ENCODE measurements at places on chromosomes 5 and 9.

- DNase-seq, result peak; percentile 54
These were observed 146.3 kb downstream of the SNCAIP start for GRCh38 chr5:122458278-122458872.

- no peak for DNase-seq
These were observed 238.0 kb upstream of the PTGER4 start for GRCh38 chr5:40441733-40442132.

- DNase-seq, result no peak
These were observed 15.2 kb downstream of the ITGA1 start for GRCh38 chr5:52802974-52803336.

GRCh38 chr9:126809068-126809467 is 4.2 kb downstream of the ZBTB43 start:
- no peak for DNase-seq

DNA sequence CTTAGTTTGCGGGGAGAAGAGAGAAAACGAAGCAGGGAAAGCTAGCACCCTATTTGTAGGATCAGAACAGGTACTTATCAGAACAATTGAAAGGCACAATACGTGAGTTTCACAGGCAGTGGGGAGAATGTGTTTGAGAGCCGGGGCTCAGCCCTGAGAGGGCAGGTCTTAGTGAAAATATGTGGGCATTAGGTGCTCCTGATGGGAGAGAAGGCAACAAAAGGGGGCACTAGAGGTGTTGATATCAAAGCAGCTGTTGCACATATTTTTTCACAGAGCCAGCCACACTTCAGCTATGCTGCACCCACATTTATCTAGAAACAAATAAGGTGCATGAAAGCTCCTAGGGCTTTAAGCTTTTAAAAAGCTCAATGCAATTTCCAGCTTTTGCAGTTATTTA is 99.7 kb upstream of the MAN2A1 start:
- no peak for DNase-seq

GRCh38 chr5:153952893-153953292 is 85.8 kb downstream of the FAM114A2 start:
- no peak for DNase-seq

DNA sequence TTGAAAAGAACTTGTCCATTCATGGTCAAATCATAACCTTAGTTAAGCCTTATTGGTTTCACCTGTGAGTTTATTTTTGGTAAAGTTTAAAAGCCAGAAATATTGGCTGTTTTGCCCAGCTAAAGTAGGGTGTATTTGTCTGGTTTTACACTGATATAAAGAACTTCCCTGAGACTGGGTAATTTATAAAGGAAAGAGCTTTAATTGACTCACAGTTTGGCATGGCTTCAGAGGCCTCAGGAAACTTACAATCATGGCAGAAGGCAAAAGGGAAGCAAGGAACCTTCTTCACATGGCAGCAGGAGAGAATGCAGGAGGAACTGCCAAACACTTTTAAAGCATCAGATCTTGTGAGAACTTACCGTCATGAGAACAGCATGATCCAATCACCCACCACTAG is 55.3 kb downstream of the JAKMIP2 start:
- DNase-seq, result no peak

GRCh38 chr5:94313188-94313587 is 305.2 kb downstream of the KIAA0825 start:
- no peak for DNase-seq

DNA sequence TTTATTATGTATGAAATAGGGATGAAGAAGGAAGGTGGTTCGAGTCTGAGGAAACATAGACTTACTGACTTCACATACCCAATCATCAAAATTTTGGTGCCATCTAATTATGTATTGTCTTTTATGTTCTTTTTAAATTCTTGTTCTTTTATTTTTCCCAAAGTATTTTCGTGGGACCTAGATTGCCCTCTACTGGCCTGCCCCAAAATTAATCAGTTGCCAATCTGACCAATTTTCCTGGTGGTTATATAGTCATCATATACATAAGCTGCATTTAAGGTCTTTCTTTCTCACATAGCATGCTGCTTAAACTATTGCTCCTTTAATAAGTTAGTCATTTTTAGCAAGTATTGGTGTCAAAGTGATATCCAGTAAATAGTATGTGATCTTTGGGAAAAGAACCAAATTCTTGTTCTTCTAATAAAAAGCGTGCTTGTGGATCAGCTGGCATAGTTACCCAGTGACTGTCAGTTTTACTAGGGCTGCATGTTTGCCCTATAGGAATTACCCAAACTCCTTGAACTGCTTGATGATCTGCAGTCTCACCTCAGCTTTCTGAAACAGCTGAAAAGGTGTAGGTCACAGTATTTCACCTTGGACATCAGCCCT is 223.5 kb downstream of the SH3GL2 start:
- DNase-seq, result peak; percentile 19

GRCh38 chr9:127277770-127278169 is 13.2 kb downstream of the GARNL3 start:
- no peak for DNase-seq

DNA sequence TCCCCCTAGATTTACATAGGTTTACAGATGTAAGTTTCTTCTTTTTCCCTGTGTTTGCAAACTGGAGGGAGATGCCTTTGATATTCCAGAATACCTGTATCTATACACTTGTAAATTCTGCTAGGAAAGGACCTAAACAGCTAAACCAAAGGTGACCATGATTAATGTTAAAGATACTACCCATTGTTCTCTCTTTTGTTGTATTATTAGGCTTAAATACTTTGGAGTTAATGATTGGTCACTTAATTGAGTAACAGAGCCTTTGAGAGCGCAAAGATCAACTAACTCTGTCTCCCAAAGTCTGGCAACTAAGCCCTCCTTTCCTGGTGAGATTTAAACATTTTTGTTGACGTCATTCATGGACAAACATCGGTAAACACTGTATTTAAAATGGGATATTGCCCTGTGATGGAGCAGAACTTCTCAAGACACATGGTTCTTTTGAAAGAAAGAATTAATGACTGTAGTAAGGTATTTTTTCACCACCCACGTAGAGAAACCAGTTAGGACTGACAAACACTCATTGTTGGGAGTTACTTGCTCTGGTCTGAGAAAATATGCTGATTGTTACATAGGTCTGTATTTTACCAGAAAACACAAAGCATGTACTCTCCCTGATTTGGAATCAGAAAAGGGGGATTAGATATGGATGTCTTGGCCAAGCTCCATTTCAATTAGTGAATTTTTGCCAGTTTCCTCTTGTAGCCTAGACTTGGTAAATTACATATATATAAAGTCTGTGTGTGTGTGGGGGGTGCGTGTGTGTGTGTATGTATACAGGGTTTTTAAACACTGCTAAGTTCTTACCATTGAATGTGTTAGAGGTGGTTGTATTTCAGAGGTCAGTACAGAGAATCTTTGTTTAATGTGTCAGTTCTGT is 4.6 kb downstream of the VCAN start:
- DNase-seq, result no peak

GRCh38 chr9:21549251-21549765 is 67.2 kb upstream of the IFNE start:
- no peak for DNase-seq

- DNase-seq, result no peak
These were observed 90.5 kb upstream of the AGXT2 start for GRCh38 chr5:35138232-35138631.

- peak; percentile 88 for DNase-seq
These were observed at the start of gene ZNF608 for GRCh38 chr5:124745928-124746915. Gene ZNF608, minus strand, starts transcription at chr5:124746639. Its CDS starts 1,650 bp downstream, at chr5:124744989.

- DNase-seq, result no peak
These were observed 6.5 kb downstream of the PPP6C start for GRCh38 chr9:125183054-125183453.

- no peak for DNase-seq
These were observed 17.3 kb downstream of the ITGA1 start for GRCh38 chr5:52804981-52805380.

- no peak for DNase-seq
These were observed 208.9 kb downstream of the PAPPA start for GRCh38 chr9:116362493-116362892.

DNA sequence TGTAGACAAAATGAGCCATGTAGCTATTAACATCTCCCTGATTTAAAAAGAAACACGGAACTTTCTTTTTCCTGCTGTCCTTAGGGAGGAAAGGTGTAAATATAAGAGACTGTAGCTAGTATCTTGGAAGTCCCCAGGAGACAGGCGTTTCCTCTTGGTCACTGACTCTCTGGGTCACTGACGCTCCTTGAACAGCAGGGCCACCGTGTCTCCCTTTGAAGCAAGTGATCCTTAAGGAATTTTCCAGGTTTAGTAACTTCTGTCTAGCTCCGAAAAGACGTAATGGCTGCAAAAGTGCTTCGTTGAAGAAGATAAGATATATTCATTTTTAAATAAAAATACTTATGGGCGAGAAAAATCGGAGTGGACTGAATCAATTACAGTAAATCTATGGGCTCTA is 745 bp upstream of the CLTA start:
- DNase-seq, result no peak

GRCh38 chr9:112348257-112349007 is 15.0 kb upstream of the PTBP3 start:
- peak; percentile 88 for DNase-seq

GRCh38 chr5:8805653-8806052 is 740.2 kb downstream of the SEMA5A start:
- no peak for DNase-seq

- DNase-seq, result no peak
These were observed 25.8 kb upstream of the CAMK4 start for GRCh38 chr5:111198281-111198966.

DNA sequence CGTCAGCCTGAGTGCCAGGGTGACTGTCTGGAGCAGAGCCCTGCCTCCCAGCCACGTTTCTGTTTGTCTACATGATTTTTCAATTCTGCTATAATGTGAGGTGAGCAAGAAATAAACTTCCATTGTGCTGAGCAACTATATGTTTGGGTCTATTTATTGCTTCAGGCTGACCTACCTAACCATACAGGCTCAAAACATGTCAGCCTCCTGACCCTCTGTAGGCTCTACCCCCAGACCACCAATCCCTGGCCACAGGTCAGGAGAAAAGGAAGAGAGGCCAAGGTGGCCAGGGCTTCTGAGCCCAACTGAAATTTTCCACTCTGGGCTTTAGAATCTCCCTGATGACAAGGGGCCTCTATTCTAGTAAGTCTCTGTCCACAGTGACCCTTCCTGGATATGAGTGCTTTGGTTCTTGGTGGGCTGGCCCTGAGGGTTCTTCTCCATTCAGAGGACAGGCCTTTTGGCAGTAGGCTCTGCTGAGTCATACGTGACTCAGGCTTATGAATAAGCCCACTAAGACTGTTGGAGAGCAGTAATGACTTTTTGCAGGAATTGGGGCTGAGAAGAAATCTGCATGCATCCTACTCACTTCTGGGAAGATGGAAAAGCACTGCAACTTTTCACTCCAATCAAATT is 117.2 kb upstream of the TBCA start:
- DNase-seq, result no peak

GRCh38 chr9:16062542-16063240 is 509.8 kb downstream of the CCDC171 start:
- no peak for DNase-seq

- DNase-seq, result no peak
These were observed 36.3 kb downstream of the TSTD2 start for GRCh38 chr9:97596906-97597305.

DNA sequence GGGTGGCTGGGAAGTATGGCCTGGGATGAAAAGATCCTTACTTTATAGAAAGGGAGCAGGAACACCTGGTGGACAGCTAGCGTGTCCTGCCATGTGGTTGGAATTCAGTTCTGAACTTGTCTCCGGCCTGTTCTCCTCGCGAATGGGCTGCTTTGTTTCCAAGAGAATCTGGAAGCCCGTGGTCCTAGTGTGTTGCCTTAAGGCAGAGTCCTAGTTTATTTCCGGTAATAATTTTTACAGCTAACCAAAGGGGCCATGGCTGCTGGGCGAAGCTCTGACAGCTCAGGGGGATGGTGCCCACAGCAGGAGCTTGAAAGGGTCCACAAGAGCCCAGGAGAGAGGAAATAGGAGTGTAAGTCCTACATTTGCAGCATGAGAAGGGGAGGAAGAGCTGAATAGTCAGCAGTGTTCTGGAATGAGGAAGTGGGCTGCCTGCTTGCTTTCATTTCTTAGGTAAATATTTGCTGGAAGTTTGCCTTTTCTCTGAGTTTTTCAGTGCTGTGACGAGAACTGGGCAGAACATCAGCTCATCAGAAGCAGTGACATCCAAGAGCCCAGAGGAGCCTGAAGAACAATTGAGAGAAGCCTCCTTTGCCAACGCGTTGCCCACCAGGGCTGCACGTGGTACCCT is 13.1 kb upstream of the IGFBPL1 start:
- DNase-seq, result no peak

- no peak for DNase-seq
These were observed 98.7 kb downstream of the CDK5RAP2 start for GRCh38 chr9:120481248-120481647.

DNA sequence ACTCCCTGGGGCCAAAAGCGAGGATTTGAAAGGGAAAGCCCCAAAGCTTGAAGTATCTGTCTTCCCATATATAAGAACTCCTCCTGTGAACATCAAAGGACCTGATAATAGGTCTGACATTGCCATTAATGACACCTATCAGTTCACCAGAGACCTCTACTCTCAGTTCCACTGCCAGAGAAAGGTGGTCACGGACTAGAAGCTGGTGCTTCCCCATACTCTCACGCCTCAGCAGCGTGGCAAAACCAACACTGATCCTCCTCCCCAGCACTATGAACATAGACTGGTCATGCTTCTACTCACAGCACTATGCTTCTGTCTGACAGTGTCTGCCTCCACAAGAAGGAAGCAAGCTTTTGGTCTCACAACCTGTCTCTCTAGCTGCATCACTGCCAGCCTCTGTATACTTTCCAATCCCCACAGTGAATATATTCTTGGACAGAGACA is 37.9 kb downstream of the NRG2 start:
- no peak for DNase-seq

- no peak for DNase-seq
These were observed 370.8 kb upstream of the RIOK2 start for GRCh38 chr5:97553604-97554452.

GRCh38 chr5:72063219-72063819 is 44.0 kb upstream of the MAP1B start:
- peak; percentile 77 for DNase-seq
